ENCODE measurements at places on chromosomes 3 and 15.

DNA sequence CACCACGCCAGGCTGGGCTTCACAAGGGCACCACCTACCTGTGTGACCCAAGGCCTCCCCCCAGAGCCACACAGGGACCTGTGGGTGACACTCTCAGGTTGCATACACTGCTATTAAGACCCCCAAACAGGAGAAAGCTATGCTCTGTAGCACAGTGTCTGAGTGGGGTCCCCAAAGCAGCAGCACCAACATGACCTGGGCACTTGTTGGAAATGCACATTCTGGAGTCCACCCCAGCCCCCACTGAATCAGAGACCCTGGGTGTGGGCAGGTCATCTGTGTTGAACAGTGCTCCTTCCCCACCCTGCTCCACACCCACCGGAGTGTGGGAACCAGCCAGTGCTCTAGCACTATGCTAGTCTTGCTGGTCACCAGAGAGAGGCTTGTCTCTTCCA, 76.1 kb downstream of the ADAMTS17 start:
- DNase-seq: no peak

DNA sequence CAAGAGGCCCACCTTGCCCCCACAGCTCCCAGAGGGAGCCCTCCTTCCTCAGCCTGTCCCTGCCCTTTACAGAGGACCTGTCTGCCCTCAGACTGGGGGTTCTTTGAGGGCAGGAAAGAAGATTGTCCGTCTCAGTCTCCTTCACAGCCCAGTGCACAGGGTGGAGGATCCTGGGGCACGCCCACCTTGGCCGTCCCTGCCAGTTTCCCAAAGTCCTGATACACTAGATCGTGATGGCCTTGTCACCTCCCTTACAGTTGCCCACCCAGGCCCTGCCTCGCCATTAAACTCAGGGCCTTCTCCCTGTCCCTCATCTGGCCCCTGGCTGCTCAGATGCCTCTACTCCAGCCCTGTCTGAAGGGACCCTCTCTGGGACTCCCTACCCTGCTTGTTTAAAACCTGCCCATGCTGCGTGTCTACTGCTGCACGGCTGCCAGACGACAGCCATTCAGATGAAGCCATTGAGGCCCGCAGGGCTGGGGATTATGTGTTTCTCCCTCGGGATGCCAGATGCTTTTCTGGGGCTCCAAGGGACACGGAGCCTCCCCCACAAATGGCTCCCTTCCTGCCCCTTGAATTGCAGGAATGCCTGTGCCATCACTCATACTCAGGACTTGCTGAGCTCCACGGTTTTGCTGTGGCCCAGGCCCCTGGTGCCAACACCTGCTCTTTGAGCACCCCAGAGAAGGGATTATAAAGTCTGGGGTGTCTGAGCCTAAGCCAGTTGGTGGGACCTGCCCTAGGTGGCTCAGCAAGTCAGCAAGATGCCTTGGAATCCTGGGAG, 27.8 kb downstream of the ACSBG1 start:
- DNase-seq: peak; percentile 72

- DNase-seq: peak; percentile 26
Measured at GRCh38 chr3:156892701-156893100, 66.5 kb downstream of the LEKR1 start.

GRCh38 chr15:52306270-52306669, 10.7 kb upstream of the MYO5C start:
- DNase-seq: peak; percentile 69

DNA sequence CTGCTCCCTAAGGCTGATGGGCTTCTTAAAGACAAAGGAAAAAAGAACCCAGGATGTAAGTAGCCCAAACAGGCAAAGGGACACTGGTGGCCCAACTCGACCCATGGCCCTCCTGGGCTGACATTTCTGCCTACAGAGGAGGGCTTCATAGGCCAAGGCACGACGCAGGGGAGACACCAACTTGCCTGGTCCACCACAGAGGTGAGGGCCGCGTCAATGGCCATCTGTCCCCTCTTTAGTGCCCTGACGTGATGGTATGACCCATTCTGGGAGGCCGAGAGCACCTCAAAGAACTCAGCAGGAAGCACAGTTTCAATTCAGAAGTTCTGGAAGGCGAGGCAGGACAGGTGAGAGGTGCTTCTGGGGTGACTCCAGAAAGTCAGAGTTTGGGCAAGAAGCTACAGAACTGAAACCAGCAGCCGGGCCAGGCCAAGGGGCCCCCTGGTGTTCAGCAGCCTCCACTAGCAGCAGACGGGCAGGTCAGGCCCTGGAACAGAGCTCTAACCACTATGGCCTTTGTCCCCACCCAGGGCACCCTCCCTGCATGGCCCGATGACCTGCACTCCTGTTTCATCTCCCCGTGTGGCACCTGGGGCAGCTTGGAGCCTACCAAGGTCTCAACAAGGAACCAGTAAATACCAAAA, 45.1 kb downstream of the HMCES start:
- no peak for DNase-seq

- no peak for DNase-seq
Measured at GRCh38 chr3:124535306-124535705, 194.9 kb upstream of the UMPS start.

DNA sequence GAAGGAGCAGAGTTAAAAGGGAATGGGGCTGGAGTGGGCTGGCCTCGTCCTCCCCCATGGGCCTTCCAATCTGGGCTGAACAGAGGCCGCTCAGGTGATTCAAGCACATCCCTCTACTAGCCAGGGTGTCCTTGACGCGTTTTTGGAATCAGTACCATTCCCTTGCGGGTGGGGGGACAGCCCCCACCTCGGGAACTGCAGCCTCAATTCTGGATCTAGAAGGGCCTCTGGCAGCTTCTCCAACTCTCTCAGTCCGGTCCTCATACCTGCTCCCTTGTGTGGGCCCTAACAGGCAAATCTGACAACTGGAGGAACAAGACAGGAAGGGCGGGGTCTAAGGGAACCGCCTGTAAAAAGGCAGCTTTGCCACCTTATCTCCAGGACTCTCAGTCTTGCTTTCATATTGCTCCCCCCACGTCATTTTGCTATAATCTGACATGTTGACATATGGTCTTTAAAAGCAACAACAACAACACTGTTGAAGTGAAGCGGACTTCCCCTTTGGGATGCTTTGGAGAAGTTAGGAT, 802 bp upstream of the CHRNB4 start:
- DNase-seq: no peak

DNA sequence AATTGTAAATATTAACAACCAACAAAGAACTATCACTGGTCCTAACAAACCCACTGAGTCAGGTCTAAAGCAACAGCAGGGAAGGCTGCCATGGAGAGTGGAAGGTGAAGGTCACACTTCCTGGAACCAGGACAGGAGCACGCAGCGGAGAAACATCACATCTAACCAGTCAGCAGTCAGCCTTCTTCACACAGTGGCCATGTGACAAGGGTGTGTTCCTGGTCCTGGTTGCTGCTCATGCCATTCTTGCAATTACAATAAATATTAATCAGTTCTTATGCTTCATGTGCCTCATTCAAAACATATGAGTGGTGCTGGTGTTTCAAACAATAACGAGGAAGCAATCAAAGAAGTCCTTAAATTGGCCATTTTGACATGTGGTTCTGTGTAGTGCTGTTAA, 162.8 kb downstream of the ARRDC4 start:
- DNase-seq: peak; percentile 27

- DNase-seq: peak; percentile 30
Measured at GRCh38 chr3:17195856-17196604, 311.3 kb downstream of the PLCL2 start.

DNA sequence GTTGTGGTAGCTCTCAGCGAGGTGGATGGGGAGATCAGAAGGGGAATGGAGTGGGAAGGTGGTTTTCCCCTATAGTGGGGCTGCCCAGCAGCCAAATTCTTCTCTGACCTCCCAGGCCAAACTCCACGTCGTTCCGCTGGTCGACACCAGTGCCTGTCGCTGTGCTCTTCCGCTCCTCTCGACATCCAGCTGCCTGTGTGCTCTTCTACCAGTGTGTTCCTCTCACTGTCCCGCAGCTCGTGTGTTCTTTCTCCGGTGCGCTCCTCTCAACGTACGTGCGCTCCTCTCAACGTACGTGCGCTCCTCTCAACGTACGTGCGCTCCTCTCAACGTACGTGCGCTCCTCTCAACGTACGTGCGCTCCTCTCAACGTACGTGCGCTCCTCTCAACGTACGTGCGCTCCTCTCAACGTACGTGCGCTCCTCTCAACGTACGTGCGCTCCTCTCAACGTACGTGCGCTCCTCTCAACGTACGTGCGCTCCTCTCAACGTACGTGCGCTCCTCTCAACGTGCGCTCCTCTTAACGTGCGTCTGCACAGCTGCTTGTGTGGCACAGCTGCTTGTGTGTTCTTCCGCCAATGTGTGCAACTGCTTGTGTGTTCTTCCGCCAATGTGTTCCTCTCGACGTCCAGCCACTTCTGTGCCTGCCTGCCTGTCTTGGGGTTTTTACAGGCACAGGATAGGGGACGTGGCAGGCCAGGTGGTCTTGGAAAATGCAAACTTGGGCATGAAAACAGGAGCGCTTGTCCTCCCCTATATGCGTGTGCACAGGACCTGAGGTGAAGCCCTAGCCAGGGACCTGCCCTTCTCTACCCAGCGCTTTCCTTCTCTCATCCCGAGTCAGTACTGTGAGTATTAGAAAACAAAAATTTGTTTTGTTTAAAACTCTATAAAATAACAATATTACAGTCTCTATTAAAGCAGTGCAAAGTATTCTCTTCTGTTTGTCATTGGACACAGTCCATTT, 991.1 kb downstream of the GBE1 start:
- peak; percentile 2 for DNase-seq

DNA sequence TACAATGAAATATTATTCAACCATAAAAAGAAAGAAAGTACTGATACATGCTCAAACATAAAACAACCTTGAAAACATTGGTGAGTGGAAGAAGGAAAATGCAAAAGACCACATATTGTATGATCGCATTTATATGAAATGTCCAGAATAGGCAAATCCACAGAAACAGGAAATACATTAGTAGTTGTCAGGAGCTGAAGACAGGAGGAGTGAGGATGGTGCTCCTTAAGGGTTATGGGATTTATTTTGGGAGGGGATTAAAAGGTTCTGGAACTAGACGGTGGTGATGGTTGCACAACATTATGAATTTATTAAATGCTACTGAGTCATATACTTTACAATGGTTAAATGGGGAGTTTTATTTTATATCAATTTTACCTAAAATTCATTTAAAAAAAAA, 12.1 kb upstream of the MAGI1 start:
- DNase-seq: no peak

- peak; percentile 85 for DNase-seq
Measured at GRCh38 chr3:53287131-53287629, 31.4 kb upstream of the TKT start.

DNA sequence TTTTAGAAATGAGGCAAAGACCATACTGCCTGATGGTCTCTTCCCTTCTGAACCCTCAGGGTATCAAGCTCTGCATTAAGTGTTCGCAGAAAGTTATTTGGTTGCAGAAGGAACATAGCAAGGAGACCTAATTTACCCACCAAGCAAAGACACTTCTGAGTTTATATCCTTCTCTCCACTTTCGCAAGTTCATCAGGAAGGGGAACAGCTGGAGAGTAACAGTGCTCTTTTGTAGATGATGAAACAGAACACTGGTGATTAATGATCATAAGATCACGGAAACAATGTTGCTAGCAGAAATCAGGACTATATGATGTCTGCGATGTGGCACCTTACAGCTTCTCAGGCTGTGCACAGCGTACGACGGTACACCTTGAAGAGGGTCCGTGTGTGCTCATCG, 62.1 kb downstream of the NCEH1 start:
- DNase-seq: no peak

- DNase-seq: no peak
Measured at GRCh38 chr15:90889736-90890456, 5.6 kb downstream of the FES start.

- no peak for DNase-seq
Measured at GRCh38 chr3:168864107-168865021, 768.6 kb upstream of the GOLIM4 start.

DNA sequence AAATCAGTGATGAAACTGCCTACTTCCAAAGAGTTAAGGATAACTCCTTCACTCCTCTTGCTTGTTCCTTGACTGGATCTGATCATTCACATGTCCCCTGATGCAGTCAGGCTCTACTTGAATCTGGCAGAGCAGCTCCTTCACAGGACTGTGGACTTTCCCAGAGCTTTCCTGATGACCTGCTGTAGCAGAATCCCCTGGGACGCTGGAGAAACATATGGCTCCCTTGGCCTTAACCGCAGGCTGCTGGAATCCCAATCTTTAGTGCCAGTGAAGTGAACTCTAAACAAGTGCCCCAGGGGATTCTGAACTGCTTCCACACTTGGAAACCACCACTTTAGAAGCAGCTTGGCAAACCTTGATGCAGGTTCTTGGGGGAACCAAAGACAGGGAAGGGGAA, 217.8 kb downstream of the CHST2 start:
- peak; percentile 89 for DNase-seq

DNA sequence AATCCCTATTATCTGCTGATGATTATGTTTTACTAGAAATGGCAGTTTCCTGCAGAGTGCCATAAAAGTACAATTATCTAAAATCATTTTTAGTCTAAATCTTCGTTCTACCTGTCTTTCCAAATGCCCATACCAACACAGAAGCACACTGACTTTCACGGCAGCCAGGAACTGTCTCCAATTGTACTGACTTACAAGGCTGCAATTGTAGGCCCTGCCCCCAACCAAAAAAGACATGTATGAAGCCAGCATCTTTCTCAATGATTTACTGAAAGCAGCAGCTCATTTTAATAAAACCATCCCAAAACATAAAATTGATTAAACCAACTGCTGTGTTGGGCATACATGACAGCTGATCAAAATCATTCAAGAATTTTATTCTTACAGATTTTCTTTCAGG, 119.0 kb downstream of the TBC1D5 start:
- no peak for DNase-seq

- DNase-seq: no peak
Measured at GRCh38 chr15:65309882-65310418, 5.5 kb downstream of the RNU5B-1 start.

DNA sequence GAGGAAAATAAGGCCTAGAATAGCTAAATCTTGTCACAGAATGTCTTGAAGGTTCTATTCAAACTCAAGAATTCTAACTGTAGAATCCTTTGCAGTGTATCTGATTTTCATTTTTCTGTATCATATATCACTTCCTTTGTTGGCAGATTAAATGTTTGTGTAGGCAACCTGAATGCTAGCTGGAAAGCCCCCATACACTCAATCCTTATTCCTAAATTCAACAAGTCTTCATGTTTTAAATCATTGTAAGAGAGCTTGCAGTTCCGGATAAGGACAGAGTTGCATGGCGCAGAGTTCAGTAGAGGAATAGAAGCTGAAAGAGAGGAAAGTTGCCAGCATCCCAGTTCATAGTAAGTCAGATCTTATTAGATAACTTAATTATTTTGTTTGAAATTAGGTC, 242.0 kb upstream of the SEMA6D start:
- no peak for DNase-seq

DNA sequence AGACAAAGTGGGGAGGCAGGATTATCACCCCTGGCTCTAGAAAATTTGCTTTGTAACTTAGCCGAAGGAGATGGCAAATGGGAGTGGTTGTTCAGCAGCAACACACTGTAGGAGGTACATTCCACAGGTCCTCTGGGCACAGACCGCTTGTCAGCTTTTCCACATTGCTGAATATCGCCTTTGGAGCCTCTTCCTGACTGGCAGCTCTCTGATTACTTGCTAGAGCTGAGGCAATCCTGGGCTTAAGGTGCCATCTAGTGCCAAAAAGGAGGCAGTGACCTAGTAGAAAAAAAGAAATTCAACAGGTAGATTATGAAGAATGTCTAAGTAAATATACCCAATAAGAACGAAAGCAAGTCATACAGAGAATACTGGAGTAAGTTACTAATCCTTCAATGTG, 13.1 kb upstream of the SCN5A start:
- peak; percentile 30 for DNase-seq

- no peak for DNase-seq
Measured at GRCh38 chr3:172185907-172186306, 146.5 kb downstream of the FNDC3B start.

Data from fibroblast of skin of back (primary cell).